ENCODE measurements at places on chromosomes 4 and X.

GRCh38 chrX:108001218-108001814 lies 19.1 kb upstream of the TEX13B start:
- no peak for DNase-seq

DNA sequence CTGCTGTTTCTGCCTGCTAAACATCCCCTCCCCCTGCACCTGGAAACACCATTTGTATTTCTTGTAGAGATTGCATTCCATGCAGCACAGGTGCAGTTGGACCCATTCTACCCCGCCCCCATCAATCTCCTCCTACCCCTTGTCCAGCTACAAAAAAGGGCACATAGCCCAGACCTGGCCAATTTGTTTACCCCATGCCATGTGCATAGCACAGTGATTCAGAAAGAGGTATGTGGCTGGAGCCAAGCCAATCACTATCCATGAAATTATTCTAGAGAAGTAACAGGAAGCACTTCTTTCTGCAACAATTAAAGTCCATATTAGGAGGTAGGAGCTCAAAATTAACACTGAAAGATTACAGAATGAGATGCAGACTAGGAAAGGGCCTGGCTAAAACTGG lies 20.2 kb upstream of the TMEM184C start:
- no peak for DNase-seq

- DNase-seq = no peak
Measured at GRCh38 chr4:42282081-42282901, 115.0 kb upstream of the SHISA3 start.

DNA sequence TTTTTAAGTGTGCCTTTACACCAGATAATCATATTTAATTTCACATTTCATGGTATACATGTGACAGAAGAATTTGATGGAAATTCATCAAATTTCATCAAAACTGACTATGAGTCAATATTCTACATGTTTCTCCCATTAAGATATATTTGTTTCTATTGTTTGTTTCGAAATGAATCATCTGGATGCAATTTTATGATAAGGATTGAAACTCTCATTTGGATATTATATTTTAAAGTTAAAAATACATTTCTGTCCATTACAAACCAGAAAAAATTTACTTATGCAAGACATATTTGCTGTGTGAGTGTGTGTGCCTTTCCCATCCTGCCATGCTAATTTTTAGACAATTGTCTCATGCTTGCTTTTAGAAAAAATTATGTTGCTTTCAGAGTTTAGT lies 52.2 kb downstream of the SULT1B1 start:
- no peak for DNase-seq

DNA sequence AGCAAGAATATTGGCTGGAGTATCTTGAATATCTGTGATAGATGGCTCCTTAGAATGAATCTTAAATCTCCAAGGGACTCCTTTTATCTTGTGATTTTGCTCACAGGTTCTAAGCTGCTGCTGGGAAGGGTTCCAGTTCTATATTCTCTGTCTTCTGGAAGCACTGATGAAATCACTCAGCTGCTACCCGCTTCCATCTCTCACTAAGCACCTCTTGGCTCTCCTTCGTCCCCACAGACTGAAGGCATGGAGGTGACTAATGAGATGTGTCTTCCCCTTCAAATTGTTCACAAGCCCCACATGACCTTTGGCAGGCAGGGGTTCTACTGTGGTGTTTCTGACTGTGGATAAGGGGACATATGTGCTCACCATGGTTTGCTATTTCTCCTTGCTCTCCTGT lies 75.9 kb downstream of the C4orf51 start:
- no peak for DNase-seq

- no peak for DNase-seq
Measured at GRCh38 chr4:166827629-166828028, 406.7 kb downstream of the SPOCK3 start.

DNA sequence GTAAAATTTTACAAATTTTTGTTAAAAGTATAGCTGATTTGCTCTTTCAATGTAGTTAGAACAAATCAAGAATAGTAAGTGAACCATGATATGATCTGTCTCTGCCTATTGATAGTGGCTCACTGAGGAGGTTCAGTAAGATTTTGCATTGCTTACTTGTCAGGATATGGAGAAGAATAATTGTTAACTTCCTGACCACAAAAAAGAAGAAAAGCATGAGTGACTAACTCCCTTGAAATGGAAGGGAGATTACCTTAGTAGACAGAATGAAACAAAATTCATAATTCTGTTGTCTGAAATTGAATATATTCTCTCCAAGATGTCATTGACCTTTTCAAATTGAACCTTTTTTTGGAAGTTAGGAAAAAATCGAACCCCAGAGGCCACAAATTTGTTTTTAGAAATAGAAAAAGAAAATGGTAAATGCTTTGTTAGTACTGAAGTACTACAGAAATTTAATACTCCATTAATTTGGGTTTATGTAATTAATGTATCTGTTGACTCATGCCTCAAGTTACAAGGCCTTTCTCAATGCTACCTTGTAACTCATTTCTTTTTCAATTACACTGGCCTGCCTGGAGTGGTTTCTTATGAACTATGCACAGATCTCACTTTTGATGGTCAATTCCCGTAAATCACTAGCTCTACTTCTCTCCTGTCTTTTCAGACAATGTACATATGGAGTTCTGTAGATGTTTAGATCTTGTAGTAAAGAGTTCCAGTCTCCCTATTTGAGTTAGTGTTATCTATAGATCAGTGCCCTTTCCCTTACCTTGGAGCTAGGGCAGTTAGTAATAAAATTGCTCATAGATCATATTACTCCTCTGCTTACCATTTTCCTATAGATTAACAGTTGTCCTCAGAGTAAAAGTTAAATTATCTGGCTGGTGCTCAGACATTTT lies 139.3 kb downstream of the TLL1 start:
- DNase-seq = no peak

DNA sequence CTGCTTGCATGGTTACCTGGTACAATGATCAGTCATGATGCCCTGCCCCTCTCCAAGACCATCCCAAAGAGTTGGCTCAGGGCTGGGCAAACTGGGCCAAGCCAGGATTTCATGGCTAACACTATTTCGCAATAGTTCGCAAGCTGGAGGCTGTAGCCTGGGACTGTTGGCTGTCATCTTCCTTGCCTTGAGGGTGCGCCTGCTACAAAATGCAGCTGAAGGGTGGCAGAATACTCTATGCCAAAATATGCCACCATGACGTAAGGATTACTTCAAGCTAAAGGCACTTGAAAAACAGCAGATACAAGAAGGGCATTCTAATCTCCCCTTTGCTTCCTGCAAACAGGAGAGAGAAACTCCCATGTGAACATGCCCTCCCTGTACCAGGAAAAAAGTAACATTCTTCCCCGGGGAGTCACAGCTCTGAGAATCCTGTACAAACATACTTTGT lies 21.0 kb downstream of the SAT1 start:
- DNase-seq = peak; percentile 66

DNA sequence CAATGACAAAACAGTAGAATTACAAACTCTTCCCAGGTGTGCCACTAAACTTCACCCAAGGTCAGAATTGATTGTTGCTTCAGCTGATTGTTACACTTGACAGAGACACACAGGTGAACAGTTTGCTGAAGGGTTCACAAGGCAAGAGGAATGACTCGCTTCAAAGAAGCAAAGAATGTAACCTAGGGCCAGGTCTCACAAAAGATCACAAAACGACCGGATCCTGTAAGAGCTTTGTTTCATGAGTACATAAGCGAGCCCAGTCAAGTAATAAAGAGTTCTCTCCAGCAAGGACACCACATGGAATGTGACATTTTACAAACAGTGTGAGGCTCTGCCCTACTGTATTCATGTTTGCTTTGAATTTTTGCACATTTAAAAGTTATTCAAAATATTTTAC lies 9.1 kb downstream of the LNX1 start:
- no peak for DNase-seq

DNA sequence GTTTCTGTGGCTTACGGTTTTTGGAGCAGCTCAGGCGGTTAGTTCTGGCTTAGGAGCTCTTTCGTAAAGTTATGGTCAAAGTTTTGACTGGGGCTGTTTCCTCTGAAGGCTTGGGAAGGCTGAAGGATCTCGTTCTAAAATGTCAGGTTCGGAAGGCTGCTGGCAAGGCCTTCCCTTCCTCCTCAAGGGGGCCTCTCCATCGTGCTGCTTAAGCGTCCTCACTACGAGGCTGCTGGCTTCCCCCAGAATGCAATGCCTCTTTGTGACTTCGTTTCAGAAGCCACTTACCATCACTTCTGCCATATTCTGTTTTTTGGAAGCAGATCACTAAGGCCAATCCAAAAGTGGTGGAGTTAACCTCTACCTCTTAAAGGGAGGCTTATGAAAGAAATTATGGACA lies 1196.4 kb upstream of the TENM3 start:
- DNase-seq = no peak

- no peak for DNase-seq
Measured at GRCh38 chr4:1187182-1187581, 14.8 kb upstream of the SPON2 start.

- no peak for DNase-seq
Measured at GRCh38 chr4:83266689-83267088, 17.9 kb downstream of the COQ2 start.

DNA sequence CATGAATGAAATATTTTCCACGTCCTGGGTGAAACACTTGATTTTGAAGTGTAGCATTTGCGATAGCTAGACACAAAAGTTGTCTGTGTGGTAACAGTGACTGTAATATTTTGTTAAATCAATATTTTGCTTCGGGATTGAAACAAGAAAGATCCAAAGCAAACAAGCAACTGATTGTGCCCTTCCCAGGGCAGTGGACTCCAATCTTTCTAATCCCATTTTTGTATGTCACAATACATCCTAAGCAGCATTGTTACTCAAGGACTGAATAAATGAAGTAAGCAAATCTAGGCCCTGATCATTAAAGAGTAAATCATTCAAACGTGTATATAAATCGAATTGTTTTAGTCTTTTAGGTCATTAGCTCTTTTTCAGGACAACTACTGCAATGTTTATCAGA lies 2.8 kb downstream of the ITM2A start:
- DNase-seq = no peak

GRCh38 chrX:1443496-1444075 lies 9.1 kb downstream of the ASMTL start:
- peak; percentile 55 for DNase-seq

- DNase-seq = no peak
Measured at GRCh38 chrX:21305799-21306336, 68.3 kb upstream of the CNKSR2 start.

- no peak for DNase-seq
Measured at GRCh38 chr4:23697001-23697528, 192.8 kb downstream of the PPARGC1A start.

Measured in suprapubic skin (tissue), 4 donors.